Effector memory CD8-positive, alpha-beta T cell (primary cell): ENCODE measurements at places on chromosomes 11 and 22.

DNA sequence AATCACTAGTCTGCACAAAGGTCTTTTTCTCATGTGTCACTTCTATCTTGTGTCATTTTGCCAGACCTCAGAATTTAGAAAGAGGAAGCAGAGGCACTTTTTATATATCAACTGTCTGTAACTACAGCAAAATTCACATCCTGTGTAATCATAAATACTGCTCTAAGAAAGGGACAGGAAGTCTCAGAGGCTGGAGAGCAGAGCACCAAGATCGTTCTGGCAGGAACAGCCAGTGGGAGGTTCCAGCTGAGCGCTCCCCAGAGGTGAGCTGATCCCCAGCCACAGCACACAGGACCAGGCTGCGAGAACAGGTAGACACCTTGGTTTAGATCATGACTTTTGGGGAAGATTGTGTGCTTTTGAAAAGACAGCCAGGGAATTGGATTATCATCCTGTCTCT lies at the start of gene MS4A7:
Gene MS4A7, plus strand, starts transcription at position 179 of the 400 bp plus-strand sequence. CDS start 4,610 bp downstream, outside the sequence.
- H3K27ac ChIP-seq: no peak within 1 kb of the TSS
- DNase-seq: no peak
- peaks cover 6% of the 10 kb centered on the region for H3K27me3 ChIP-seq
- no peaks in the 10 kb centered on the region for H3K4me1 ChIP-seq
- no peaks in the 10 kb centered on the region for H3K36me3 ChIP-seq

- H3K36me3 ChIP-seq: peaks cover 3% of the 10 kb centered on the region
- no peak for DNase-seq
- peaks cover 16% of the 10 kb centered on the region for H3K4me1 ChIP-seq
- no peak overlapping the region for H3K4me3 ChIP-seq
- no peaks in the 10 kb centered on the region for H3K27me3 ChIP-seq
- H3K27ac ChIP-seq: peak overlapping the region; percentile 93
These were observed 1.9 kb upstream of the GRAP2 start for GRCh38 chr22:39898997-39899396.

GRCh38 chr11:35583126-35583525 lies 35.1 kb upstream of the FJX1 start:
- no peak overlapping the region for H3K4me3 ChIP-seq
- no peaks in the 10 kb centered on the region for H3K36me3 ChIP-seq
- no peak overlapping the region for H3K27ac ChIP-seq
- peaks cover 43% of the 10 kb centered on the region for H3K27me3 ChIP-seq

DNA sequence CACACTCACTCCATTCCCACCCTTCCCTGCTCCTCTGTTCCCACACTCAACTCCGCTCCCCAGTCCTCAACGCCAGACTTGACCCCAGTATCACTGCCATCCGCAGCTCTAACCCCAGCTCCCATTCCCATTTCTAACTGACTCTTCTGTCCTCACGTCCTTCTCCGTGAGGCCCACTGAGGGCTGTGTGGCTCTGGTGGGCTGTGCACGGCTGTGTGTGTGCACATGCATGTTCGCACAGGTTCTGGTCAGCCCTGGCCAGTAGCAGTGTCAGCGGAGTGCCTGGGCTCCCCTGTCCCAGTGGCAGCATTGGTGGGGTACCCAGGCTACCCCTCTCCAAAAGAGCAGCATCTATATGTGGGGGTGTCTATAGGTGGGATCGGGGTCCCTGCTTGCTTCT lies 5.0 kb downstream of the CAPN1 start:
- H3K27me3 ChIP-seq: no peaks in the 10 kb centered on the region
- no peak for DNase-seq
- peaks cover 24% of the 10 kb centered on the region for H3K4me1 ChIP-seq
- no peak overlapping the region for H3K27ac ChIP-seq

DNA sequence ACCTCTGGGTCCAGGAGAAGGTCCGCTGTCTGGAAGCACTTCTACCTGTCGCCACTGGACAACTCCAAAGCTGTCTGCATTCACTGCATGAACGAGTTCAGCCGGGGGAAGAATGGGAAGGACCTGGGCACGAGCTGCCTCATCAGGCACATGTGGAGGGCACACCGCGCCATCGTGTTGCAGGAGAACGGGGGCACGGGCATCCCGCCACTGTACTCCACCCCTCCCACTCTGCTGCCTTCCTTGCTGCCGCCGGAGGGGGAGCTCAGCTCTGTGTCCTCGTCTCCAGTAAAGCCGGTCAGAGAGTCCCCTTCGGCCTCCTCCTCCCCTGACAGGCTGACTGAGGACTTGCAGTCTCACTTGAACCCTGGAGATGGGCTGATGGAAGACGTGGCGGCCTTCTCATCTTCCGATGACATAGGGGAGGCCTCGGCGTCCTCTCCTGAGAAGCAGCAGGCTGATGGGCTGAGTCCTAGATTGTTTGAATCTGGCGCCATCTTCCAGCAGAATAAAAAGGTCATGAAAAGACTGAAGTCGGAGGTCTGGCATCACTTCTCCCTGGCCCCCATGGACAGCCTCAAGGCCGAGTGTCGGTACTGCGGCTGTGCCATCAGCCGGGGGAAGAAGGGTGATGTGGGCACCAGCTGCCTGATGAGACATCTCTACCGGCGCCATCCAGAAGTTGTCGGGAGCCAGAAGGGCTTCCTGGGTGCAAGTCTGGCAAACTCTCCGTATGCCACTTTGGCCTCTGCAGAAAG lies 31.0 kb downstream of the ZBED4 start:
- no peak overlapping the region for H3K4me3 ChIP-seq
- no peak overlapping the region for H3K27ac ChIP-seq
- no peaks in the 10 kb centered on the region for H3K27me3 ChIP-seq
- DNase-seq: no peak

GRCh38 chr22:24812950-24813775 lies 7.2 kb downstream of the SGSM1 start:
- peaks cover 4% of the 10 kb centered on the region for H3K36me3 ChIP-seq
- peaks cover 8% of the 10 kb centered on the region for H3K4me1 ChIP-seq
- H3K4me3 ChIP-seq: no peak overlapping the region
- DNase-seq: no peak

- no peaks in the 10 kb centered on the region for H3K4me1 ChIP-seq
- DNase-seq: no peak
- no peak overlapping the region for H3K27ac ChIP-seq
- no peak overlapping the region for H3K4me3 ChIP-seq
These were observed 13.7 kb downstream of the SULT4A1 start for GRCh38 chr22:43848366-43849171.

- no peak overlapping the region for H3K4me3 ChIP-seq
- H3K27me3 ChIP-seq: peaks cover 10% of the 10 kb centered on the region
- DNase-seq: no peak
- H3K27ac ChIP-seq: no peak overlapping the region
These were observed 24.8 kb downstream of the GAB2 start for GRCh38 chr11:78392854-78393253.

DNA sequence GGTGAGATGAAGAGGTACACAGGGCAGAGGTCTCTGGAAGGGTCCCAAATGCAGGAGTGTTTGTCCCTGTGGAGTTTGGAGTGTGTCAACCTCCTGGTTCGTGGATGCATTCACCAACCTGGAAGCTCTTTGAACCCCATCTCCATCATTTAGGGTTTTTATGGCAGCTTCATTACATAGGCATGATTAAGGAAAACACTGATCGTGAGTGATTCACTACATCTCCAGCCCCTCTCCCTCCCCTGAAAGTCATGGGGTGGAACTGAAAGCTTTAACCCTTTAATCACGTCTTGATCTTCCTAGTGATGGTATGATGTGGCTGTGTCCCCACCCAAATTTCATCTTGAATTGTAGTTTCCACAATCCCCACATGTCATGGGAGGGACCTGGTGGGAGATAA lies 19.8 kb upstream of the INCENP start:
- no peak overlapping the region for H3K4me3 ChIP-seq
- H3K27me3 ChIP-seq: no peaks in the 10 kb centered on the region
- H3K27ac ChIP-seq: peak overlapping the region; percentile 36
- no peaks in the 10 kb centered on the region for H3K36me3 ChIP-seq

DNA sequence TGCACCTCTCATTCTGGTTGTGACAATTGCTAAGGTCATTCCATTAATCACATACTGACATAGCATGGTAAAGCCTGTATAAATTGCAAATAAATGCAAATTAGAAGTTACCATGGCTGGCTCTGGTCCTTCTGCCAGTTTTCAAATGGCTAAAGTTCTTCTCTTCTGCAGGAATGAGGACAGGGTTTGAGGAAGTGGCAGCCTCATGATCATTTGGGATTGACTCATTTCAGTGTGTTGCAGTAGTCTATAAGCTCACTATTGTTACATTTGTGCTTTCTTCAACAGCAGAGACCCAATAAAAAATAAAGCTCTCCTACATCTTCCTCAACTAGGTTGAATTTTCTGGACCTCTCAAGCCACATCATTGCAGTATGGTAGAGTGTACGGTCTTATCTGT lies 60.3 kb downstream of the NECTIN1 start:
- H3K4me1 ChIP-seq: no peaks in the 10 kb centered on the region
- no peaks in the 10 kb centered on the region for H3K27me3 ChIP-seq
- no peak overlapping the region for H3K27ac ChIP-seq

DNA sequence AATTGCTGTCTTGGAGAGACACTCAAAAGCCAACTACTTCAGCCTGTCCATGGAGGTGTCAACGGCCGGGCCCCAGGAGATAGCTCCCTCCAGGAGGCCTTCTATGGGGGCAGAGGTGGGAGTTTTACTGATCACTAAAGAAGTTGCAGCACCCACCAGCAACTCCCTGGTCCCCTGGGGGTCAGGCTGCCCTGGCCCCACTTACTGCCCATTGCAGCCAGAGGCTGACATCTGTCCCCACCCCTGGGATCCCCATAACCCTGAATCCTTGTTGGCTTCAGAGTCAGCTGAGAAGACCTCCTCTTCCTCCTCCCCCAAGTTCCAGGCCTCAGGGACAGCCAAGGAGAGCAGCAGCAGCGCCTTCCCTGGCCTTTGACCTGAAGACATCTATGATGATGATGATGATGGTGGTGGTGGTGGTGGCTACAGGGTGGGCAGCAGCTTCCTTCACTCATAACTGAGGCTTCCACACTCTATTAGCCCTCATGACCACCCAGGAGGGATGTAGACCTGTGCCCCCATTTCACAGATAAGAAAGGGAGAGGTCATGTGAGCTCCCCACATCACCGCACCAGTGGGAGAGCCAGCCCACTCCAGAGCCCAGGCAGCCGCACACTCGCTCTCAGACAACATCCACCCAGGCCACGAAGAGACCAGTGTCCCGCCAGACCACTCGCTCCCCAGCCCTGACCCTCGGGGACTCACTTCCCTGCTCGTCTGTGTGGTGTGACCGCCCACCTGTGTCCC lies 43.8 kb upstream of the FGF3 start:
- no peaks in the 10 kb centered on the region for H3K36me3 ChIP-seq
- no peak for DNase-seq
- H3K4me1 ChIP-seq: no peaks in the 10 kb centered on the region
- H3K27me3 ChIP-seq: peaks cover 35% of the 10 kb centered on the region
- no peak overlapping the region for H3K27ac ChIP-seq

DNA sequence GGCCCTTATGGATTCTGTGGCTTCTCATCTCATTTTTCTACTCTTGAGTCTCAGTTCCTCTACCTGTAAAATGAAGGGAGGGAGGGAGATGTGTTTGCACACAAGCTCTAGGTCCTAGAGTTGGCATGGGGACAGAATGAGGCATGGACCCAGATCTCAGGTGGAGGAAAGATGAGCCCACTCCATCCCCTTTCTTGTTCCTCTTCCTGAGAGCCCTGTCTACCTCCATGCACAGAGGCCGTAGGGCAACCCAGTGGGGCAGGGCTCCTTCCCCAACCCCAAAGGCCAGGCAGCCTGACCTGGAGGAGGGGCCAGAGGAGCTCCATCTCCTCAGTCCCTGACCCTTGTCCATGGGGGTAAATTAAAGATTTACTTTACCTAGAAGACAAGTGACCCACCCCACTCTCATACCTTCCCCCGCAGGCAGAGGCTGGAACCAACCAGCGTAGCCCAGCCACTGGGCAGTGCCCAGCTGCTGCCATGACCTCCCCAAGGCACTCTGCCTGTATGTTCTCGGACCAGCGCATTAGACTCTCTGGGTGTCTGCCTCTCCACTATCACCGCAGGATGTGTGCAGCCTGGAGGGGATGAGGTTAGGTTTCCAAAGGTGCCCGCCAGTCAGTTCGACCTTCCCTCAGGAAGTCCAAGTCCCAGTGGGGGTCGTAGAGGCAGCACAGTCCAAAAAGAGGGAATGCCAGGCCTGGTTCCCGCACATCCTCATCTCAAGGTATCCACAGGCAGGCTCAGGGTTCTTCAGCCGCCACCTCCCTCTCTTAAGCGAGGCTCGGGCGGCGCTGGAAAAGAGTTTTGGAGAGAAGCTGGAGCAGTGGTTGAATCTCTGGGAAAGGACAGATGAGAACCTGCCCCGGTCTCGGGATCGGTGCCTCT lies 3.0 kb downstream of the SMTN start:
- no peak for DNase-seq
- H3K4me1 ChIP-seq: peaks cover 30% of the 10 kb centered on the region
- H3K4me3 ChIP-seq: peak overlapping the region; percentile 90
- H3K27ac ChIP-seq: no peak overlapping the region
- H3K36me3 ChIP-seq: peaks cover 10% of the 10 kb centered on the region
- no peaks in the 10 kb centered on the region for H3K27me3 ChIP-seq
